Activated B cell treated with CpG ODN at 0.5 μM for 24 hours (primary cell): ENCODE measurements at places on chromosomes 3 and 15. TPM values are rescaled to one million over a fixed set of nuclear protein-coding genes. Genes with fewer than 3 reads are reported as not detected.

DNA sequence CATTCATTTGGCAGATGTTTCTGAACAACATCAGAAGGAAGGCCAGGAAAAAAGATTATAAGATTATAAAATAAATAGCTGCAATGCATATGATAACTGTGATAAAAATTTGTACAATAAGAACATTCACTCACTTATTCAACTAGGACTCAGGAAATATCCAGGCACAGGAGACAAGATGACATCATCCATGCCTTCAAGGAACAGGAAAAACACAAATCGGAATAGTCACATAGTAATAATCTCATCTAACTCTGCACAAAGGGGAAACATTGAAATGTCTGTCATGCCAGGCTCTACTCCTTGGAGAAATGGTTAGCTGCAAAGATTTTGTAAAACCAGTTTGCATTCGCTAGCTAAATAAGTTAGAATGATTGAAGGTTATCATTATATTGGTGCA lies 233.5 kb upstream of the AGTR1 start:
- DNase-seq: no peak

DNA sequence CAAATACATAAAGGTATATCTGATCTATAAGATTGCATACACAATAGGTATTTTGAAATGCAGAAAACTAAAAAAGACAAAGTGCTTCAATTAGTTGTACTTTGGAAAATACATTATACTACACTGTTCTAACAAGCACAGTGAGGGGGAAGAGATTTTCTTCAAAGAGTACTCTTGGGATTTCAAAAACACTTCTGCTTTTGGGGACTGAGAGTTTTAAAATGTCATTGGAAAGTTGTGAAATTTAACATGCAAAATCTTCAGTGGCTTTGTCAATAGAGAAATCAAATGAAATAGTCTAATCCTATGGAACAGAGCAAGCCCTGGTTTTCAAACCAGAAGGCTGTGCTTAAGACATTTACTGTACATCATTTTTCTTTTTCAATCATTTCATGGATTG lies 322.2 kb upstream of the SEMA6D start:
- no peak for DNase-seq

DNA sequence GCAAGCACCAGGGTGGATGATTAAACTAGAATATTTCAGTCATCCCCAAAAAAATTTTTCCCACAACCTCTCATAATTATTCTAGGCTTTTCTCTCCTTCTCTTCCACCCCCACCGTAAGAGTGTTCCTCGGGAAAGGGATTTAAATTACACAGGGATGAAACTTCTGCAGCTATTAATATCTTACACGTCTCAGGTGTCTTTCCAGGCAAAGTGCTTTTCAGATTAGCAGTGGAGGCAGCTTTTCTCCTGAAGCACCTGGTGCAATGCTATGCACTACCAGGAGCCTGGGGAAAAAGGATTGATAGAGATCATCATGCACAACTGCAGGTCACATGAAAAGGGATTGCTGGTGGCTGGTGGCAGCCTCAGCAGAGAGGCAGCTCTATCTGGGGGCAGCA lies 250.4 kb downstream of the NTRK3 start:
- no peak for DNase-seq

DNA sequence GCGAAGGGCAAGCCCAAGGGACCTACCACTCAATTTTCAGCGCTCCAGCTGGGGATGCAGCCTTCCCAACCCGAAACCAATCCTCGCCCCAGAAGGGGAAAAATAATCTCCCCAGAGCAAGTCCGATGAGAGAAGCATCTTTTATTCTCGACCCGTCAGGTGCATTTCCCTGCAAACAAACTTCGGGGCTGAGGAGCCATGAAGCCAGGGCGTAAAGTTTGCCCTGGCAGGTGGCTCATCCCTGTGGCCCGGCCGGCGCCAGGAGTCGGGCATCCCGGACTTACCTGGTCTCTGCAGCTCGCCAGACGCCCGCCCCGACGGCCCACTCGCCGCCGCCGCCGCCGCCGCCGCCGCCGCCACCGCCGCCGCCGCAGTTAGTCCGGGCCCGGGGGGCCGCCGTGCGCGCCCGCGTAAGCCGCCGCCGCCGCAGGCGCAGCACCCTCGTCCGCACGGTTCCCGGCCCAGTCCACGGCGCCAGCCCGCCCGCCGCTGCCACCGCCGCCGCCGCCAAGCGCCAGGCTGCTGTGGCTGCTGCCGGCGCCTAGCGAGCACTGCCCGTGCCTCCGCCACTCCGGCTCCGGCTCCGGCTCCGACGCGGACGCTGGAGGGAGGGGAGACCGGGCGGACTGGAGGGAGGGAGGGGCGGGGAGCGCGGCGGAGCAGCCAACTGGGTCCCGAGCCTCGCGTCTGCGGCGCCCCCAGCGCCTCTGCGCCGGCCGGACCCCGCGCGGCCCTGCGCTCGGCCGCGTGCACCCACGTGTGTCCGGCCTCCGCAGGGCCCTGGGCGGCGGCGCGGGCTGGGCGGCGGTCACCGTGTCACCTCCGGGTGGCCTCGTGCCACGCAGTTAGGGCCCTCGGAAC lies at the start of gene CNTN3:
Gene CNTN3 (minus strand): TSS at position 553 of the 861 bp plus-strand sequence. CDS start 93,547 bp downstream, outside the sequence.
- DNase-seq: no peak

GRCh38 chr3:194541483-194541882 lies 54.7 kb upstream of the ATP13A3 start:
- no peak for DNase-seq

Gene PLA2G4F
- total RNA-seq: not detected in 2 replicates

Gene FBXL22
- total RNA-seq: 0.64 and 1.2 TPM in 2 replicates

Gene SERINC4
- total RNA-seq: 0.11 and 0.20 TPM in 2 replicates

Gene ZMYND10
- total RNA-seq: 0.61 and 0.64 TPM in 2 replicates
